ENCODE measurements at places on chromosomes 2 and 18. TPM values are rescaled to one million over a fixed set of nuclear protein-coding genes. Genes with fewer than 3 reads are reported as not detected.

Gene IL18RAP
- not detected for total RNA-seq

Gene REEP1
- total RNA-seq: not detected

Gene TUBA4B
- not detected for total RNA-seq

Gene CARF
- 3.2 TPM for total RNA-seq

Gene DOK1
- 21.3 TPM for total RNA-seq

Gene SERPINB13
- not detected for total RNA-seq

Gene LRRTM4
- not detected for total RNA-seq

Gene MAL
- not detected for total RNA-seq

Gene GALNT5
- total RNA-seq: 73.1 TPM

Gene HOXD10
- total RNA-seq: not detected

Gene POTEC
- total RNA-seq: not detected

Gene ADAM23
- total RNA-seq: 2.4 TPM

Gene NT5DC4
- not detected for total RNA-seq

Gene DNAH7
- total RNA-seq: 0.53 TPM

Gene FAM228A
- 2.3 TPM for total RNA-seq

Gene ACOXL
- not detected for total RNA-seq

Gene LHCGR
- not detected for total RNA-seq

Gene BCL11A
- total RNA-seq: 0.08 TPM

Gene KATNAL2
- total RNA-seq: 4.6 TPM

Gene GATA6
- total RNA-seq: 51.6 TPM

Gene SLC14A1
- 225 TPM for total RNA-seq

Gene MAP3K19
- not detected for total RNA-seq

Gene KCNS3
- total RNA-seq: 0.70 TPM
